ENCODE measurements at places on chromosomes 3 and 15.

DNA sequence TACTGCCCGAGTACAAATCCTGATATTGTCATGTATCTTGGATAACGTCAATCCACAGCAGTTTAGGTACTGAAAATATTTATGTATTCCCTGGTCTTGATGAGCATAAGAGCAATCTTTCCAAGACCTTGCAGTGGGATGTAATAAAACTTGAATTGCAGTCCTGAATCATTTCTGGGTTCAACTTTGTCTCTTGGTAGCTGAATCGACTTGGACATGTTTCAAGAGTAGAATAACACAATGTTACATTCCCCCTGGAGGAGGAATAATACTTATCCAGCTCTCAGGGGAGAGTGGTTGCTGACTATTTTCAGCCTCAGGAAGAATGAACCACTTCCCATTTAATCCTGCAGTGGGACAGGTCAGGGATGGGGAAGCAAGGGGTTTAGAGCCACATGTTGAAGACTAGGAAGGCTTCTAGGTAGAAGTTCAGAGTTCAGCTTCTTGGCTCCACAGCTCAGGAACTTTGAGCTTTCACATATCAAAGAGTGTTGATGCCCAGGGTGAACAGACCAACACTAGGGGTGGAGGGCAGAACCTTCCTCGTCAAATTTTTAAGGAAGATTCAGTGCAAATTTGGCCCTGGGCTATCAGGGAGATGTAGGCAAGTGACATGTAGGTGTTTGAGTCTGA lies 43.4 kb upstream of the GPD1L start:
- no peak for DNase-seq

- DNase-seq = no peak
Observed at GRCh38 chr3:48429960-48430707, at the start of gene PLXNB1. Gene PLXNB1 (minus strand): TSS chr3:48430086. CDS start chr3:48424611, 5,475 bp downstream.

GRCh38 chr15:32668942-32669341 lies 27.4 kb downstream of the SCG5 start:
- no peak for DNase-seq

GRCh38 chr15:94360251-94360685 lies 128.9 kb downstream of the MCTP2 start:
- no peak for DNase-seq

GRCh38 chr3:17994167-17994566 lies 251.7 kb upstream of the TBC1D5 start:
- no peak for DNase-seq
